ENCODE measurements at places on chromosomes 5 and 9.

GRCh38 chr9:132235894-132236661 is 74.2 kb downstream of the NTNG2 start:
- no peak for DNase-seq

DNA sequence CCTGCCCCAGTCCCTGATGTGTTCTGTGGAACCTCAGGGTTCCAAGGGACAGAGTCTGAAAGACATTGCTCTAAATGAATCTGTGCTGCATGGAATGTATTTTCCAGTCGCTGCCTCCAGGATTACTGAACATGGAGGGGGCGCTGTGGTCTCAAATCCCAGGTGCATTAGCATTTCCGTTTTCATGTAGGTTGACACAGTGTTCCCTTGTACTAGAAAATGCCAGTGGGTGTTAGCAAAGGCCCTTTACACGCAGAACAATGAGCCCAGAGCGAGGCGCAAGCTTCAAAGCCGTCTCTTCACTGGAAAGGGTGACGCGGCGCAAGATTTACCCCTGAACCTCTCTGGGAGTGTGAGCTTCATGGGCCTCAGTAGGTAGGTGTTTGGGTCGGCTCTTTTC is 308.3 kb downstream of the SLIT3 start:
- no peak for DNase-seq

DNA sequence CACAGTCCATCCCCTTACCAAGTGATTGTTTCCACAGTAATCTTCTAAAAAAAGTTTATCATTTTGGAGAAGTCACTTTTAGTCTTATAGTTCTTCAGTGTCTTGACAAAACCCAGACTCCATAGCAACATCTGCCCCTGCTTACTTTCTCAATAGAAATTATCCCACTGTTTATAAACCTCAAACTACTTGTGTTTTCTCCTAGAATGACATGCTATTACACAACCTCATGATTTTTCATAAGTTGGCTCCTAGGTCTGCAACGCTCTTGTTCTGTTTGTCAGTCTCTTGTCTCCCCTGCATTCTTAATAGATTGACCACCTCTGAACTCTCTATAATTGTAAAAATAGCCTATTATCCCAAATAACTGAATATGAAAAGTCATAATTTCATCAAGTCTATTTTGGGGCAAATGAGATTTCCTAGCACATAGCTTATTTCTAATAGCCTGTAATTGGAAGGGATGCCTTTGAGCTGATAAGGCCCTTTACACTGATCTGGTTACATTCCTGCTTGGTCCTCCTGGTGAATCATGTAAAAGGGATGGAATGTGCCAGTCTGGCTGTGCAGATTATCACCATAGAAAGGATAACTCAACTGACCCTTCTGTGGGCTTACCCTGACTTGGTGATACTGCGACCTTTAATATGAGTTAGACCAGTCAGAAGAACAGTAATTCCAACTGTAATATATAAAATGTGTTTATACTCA is 69.6 kb downstream of the CHSY3 start:
- no peak for DNase-seq

DNA sequence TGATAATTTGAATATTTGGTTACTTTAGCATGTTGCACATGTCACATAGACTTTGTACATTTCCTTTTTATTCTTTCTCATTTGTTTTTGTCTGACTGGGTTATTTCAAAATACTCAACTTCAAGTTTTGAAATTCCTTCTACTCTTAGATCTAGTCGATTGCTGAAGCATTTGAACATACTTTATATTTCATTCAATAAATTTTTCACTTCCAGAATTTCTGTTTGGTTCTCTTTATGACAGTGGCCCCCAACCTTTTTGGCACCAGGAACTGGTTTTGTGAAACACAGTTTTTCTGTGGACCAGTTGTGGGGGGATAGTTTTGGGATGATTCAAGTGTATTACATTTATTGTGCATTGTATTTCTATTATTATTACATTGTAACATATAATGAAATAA is 119.8 kb downstream of the COX7C start:
- no peak for DNase-seq

- no peak for DNase-seq
These were observed 1.8 kb downstream of the LHX6 start for GRCh38 chr9:122226758-122227574.

GRCh38 chr5:95824747-95825146 is 2.2 kb upstream of the GLRX start:
- DNase-seq, result no peak

DNA sequence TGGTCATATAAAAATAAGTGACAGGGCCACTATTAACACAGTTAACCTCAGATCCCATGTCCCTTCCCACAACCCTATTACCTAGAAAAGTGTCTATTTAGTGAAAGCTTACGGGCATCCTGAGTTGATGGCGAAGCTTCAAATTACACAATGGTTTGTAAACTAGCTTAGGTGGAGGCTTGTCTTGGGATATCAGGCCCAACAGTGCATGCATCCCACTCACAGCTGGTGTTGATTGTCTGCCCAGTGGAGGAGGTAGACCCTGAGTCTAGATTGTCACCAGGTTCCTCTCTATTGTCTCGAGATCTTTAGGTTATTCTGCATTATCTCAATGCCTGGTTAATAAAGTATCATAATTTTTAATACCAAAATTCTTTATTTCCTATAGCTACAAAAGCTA is 30.4 kb downstream of the PRELID2 start:
- DNase-seq, result no peak

DNA sequence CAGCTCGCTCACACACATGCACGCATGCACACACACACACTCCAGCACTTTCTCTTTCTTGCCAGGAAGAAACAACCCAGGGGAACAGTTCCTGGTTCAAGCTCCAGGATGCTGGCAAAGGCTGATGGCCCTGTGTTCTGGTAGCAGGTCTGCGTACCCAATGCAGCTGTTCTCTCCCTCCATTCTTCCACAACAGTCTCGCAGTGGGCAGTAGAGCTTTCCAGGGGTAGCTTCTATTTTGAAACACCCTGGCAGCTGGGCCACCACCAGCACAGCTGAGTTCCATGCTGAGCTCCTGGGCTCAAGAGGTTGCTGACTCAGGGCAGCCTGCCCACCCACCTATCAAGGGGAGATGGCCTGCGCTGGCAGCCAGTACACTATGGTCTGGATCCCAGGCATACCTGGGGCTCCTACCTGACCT is 4.7 kb downstream of the VDAC1 start:
- DNase-seq, result no peak

DNA sequence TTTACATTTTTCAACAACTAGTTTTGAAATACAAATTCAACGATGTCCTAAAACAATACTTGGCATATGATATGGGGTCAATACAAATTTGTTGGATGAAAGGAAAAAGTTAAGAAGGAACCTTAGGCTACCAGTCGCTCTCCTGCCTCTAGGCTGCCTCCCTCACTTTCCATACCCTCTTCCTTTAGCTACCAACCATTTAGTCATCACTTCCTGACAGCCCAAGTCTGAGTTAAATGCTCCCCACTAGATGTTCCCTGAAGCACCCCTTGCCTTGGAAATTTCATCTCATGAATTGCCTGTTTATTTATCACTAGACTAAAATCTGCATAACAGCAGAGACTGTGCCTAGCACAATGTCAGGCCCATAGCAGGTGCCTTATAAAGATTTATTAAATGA is 2.7 kb upstream of the LARS1 start:
- no peak for DNase-seq

DNA sequence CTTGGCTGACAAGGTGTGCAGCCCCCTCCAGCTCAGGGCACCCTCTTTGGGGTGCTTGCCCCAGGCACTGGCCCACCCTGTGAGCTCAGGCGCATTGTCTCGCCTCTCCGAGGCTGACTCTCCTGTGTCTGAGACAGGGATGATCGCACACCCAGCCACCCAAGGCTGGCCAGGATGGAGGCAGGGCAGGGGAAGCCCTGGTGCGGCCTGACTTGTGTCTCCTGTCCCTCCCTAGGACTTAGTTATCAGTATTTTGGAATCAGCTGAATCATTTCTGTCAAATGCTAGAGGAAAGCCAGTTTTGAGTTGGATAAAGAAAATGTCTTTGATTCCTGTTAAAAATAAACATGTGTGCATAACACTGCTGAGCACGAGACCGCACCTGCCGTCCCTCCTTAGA is 2.5 kb upstream of the DBH start:
- DNase-seq, result no peak

- DNase-seq, result no peak
These were observed 147.7 kb downstream of the SIL1 start for GRCh38 chr5:139050432-139050831.

DNA sequence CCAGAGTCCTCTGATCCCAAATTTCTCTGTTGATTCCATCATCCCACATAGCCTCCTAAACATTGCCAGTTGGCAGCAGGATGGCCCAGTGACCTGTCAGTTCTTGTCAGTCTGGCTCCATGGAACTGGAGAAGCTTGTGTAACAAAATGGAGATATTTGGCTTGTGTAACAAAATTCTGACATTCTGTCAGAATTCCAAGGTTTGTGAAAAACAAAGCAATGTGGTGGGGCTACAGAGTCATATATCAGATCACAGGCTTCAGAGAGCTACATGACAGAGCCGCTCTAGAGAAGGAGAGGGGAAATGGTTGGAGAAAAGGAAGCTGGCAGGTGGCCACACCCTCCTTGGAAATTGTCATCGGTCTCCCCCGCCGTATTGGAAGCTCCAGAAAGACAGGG is 75.4 kb upstream of the MAN2A1 start:
- peak; percentile 91 for DNase-seq

- no peak for DNase-seq
These were observed 85.4 kb downstream of the ANKRD55 start for GRCh38 chr5:56147659-56148230.

- no peak for DNase-seq
These were observed 26.6 kb upstream of the TLR4 start for GRCh38 chr9:117677572-117677971.

DNA sequence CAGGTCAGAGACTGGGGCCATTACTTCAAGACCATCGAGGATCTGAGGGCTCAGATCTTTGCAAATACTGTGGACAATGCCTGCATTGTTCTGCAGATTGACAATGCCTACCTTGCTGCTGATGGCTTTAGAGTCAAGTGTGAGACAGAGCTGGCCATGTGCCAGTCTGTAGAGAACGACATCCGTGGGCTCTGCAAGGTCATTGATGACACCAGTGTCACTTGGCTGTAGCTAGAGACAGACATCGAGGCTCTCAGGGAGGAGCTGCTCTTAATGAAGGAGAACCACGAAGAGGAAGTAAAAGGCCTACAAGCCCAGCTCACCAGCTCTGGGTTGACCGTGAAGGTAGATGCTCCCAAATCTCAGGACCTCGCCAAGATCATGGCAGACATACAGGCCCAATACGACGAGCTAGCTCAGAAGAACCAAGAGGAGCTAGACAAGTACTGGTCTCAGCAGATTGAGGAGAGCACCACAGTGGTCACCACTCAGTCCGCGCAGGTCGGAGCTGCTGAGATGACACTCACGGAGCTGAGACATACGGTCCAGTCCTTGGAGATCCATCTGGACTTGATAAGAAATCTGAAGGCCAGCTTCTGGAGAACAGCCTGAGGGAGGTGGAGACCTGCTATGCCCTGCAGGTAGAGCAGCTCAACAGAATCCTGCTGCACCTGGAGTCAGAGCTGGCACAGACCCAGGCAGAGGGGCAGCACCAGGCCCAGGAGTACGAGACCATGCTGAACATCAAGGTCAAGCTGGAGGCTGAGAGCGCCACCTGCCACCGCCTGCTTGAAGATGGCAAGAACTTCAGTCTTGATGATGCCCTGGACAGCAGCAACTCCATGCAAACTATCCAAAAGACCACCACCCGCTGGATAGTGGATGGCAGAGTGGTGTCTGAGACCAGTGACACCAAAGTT is 9.3 kb downstream of the NIPBL start:
- DNase-seq, result no peak

DNA sequence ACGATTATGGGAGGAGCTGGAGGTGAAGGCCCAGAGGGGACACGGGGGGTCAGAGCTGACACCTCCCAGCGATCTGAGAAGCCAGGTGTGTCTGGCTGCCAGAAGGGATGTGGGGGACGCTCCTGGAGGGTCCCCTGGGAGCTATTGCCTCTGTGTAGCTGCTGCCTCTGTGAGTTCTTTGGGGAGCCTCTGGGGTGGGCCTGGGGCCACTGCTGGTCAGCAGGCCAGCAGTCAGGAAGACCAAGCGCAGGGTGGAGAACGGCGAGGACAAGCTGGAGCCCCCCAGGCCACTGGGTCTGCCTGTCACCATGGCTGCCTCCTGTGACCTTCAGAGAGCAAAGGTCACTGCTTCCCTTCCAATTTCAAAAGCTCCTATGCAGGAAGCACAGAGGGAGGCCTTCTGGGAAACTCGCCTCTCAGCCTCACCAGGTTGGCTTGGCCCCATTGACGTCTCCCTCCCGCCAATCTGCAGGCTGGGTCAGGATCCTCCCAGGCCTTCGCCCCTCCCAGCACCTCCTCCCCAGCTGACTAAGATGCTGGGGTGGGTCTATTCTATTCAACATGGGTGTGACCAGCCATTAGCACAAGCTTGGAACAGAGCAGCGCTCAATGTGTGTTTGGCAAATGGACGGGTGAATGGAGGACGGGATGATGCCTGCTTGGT is 126.4 kb downstream of the GAPVD1 start:
- DNase-seq, result no peak

DNA sequence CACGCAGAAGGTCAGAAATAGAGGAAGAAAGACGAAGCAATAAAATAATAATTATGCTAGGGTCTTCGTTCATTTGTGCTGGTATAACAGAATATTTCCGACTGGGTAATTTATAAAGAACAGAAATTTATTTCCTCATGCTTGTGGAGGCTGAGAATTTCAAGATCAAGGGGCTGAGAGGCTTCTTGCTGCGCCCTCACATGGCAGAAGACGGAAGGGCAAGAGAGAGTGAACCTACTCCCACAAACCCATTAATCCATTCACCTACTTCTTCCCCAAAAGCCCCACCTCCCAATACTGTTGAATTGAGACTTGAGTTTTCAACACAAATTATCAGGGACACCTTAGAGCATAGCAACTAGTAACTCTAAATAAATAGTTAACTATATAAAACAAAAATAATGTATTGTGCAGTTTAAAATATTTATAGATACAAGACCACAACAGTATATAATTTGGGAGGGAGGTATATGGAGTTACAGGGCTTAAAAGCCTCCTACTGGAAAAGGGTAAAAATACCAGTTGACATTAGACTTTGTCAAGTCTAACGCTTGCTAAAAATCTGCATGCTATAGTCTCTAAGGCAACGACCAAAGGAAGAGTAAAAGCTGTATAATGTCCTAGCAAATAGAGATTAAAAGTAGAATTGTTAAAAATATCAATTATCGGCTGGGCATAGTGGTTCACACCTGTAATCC is 40.3 kb upstream of the NAA35 start:
- DNase-seq, result no peak

- DNase-seq, result no peak
These were observed 61.7 kb upstream of the SHB start for GRCh38 chr9:38130724-38131123.
